WTC11 (cell line): ENCODE measurements at places on chromosomes 5 and 9.

DNA sequence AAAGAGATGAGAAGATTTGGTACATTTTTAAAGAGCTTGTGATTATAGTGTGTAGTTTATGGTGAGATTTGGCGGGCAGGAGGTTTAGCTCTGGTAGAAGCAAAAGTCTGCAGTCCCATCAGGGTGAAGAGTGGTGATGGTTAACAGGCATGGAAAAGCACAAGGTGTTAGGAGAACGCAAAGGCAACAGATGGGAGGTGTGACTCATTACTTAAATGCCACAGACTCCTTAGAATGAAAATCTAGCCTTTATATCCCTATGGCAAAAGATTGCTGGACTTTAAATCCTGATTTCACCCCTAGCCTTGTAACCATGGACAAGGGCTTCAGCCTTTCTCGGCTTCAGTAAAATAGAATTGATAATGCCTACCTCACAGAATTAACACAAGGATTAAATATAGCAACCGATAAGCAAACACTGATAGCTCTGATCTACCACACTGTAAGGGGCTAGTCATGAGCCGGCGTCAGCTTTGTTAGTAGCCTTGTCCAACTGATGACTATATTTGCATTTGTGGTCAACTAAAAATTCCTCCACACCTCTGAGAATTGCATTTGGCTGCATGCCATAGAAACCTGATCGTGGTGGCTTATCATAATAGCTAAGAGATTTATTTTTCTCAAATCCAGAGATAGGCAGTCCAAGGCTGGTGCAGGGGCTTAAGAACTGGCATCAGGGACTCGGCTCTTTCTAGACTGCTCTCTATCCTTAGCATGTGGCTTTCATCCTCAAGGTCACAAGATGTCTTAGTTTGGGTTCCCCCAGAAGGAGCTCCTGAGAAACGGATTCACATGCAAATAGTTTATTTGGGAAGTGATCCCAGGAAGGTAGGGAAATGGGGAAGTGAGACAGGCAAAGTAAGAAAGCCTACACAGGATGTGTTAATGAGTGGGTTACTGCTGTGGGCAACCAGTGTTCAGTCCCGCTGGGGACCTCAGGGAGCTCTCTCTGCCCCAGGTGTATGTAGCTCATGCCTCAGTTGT is 19.6 kb downstream of the MFAP3 start:
- DNase-seq, result no peak

- DNase-seq, result no peak
Measured at GRCh38 chr5:9365512-9365911, 180.4 kb downstream of the SEMA5A start.

DNA sequence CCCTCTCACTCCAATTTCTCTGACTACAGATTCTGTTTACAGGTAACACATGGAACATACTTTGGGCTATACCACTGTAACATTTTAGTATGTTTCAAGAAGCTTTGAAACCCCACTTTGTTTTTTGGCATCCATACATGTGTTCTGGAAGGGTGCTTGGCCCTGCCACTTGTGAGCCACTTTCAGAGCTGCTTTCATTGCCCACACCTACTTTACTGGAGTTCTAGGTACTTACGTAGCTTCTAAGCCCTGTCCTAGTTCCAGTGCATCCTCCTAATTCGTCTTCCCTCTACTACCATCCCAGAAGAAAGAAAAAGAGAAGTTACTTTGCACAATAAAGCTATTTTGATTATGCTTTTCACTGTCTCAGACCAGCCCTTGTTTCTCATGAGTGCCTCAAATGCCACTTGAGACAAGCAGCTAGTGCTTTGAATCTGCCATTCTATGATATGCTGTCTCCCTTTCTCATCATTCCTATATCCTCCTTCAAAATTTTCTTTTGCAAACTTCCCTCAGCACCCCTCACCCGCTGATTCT is 26.5 kb upstream of the C5orf47 start:
- no peak for DNase-seq

- no peak for DNase-seq
Measured at GRCh38 chr5:98940581-98940980, 11.8 kb upstream of the CHD1 start.

GRCh38 chr5:91366551-91366950 is 16.6 kb downstream of the ARRDC3 start:
- DNase-seq, result no peak

DNA sequence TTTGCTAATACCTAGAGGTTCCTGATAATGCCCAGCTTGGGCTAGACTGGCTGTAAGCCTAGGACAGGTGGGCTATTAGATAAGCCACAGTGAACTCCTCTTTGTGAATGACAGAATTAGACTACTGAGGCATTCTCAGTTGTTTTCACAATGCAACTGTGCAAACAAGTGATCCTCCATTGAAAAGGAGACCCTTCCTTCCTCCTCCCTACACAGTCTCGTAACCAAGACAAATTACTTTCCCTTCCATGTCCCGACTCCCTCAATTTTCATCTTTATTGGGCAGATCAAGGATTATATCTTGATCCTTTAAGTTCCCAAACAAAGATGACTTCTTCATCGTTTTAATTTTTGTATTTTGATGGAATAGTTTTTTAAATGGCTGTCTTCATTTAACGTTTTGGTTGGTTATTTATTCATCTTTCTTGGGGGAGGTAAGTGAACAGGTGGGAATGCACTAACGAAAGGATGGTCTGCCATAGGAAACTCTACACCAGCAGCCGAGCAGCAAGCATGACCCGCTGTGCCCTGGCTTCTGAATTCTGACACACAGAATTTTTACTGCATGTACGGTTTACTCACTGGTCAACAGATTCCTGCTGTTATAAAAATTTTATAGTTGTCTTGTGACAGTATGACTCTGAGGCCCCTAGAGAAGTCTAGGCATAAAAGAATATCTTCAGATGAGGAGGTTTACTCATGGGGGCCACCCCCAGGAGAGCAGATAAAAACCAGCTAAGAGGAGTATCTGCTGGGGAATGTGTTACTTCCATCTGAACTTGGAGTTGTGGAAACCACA is 137.5 kb upstream of the TUT7 start:
- DNase-seq, result no peak

DNA sequence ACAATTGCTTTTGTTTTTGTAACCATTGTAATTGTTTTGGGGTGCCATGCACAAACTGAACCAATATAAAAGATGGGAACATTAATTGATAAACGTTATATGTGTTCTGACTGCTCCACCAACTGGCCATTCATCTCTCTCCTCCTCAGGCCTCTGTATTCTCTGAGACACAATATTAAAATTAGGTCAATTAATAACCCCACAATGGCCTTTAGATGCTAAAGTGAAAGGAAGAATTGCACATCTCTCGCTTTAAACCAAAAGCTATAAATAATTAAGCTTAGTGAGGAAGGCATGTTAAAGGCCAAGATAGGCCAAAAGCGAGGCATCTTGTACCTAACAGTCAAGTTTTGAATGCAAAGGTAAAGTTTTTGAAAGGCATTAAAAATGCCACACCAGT is 448.4 kb upstream of the ITGA1 start:
- no peak for DNase-seq

- DNase-seq, result no peak
Measured at GRCh38 chr5:78003919-78004318, 227.8 kb upstream of the TBCA start.

GRCh38 chr9:132757016-132757415 is 86.8 kb downstream of the GTF3C4 start:
- no peak for DNase-seq

DNA sequence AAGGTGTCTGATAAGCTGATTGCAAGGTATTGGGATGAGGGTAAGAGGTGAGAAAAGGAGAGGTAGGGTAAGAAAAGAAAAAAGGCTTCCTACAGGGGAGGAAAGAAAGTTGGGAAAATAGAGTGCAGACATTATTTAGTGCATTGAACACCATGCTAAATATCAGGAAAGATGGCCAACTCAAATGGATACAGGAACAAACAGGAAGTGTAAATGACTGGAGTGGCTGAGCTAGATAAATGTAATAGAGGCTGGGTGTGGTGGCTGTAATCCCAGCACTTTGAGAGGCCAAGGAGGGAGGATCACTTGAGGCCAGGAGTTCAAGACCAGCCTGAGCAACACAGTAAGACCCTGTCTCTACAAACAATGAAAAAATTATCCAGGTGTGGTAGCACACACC is 32.2 kb downstream of the OTP start:
- no peak for DNase-seq

DNA sequence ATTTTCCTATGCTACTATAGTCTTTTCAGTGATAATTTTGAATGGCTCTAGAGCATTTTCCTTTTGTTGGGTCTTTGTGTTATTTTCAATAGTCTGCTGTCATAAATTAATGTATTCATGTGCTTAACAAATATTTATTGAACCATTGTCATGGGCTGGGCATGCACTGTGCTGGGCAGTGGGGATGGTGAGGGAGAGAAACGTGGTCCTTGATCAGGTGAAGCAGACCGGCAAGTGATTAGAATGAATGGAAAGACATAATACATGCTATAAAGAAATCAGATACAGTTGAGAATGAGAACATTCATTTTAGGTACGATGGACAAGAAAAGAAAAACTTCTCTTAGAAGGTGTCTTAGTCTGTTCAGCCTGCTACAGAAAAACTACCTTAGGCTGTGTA is 66.1 kb downstream of the KIF4B start:
- no peak for DNase-seq

GRCh38 chr5:39426746-39427105 is 1.9 kb upstream of the DAB2 start:
- DNase-seq, result no peak

DNA sequence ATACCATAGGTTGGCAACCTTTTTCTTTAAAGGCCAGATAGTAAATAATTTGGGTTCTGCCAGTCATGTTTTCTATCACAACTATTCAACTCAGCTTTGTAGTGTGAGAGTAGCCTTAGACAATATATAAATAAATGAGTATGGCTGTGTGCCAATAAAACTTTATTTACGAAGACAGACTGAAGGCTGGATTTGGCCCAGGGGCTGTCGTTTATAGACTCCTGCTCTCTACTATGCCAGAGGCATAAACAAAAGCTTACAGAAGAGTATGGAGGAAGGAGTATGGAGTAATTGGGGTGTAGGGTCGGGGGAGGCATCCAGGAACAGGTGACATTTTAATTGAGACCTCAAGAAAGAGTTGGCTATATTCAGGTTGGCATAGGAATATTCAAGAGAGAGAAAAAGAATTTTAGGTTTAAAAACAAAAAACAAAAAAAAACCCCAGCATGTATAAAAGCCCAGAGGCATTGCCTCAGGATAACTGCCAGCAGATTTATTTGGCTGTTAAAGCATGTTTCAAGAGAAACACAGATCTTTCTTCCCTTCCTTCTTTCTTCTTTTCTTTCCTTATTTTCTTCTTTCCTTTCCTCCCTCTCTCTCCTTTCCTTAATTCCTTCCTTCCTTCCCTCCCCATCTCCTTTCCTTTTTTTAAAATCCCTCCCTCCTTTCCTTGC is 39.9 kb downstream of the SLIT3 start:
- no peak for DNase-seq

GRCh38 chr9:134569626-134570025 is 72.0 kb upstream of the COL5A1 start:
- DNase-seq, result no peak

- DNase-seq, result no peak
Measured at GRCh38 chr5:136114414-136115125, 18.1 kb upstream of the SMAD5 start.

- no peak for DNase-seq
Measured at GRCh38 chr9:110995420-110996340, 42.6 kb downstream of the LPAR1 start.

GRCh38 chr5:140360681-140361479 is 886 bp downstream of the SLC4A9 start:
- DNase-seq, result no peak

- no peak for DNase-seq
Measured at GRCh38 chr9:34507556-34507955, 15.2 kb downstream of the ENHO start.

GRCh38 chr5:71836559-71837112 is 117.6 kb downstream of the CARTPT start:
- DNase-seq, result no peak

GRCh38 chr9:72996114-72996513 is 43.3 kb upstream of the ALDH1A1 start:
- no peak for DNase-seq

GRCh38 chr5:52799358-52799982 is 11.8 kb downstream of the ITGA1 start:
- DNase-seq, result peak; percentile 50

GRCh38 chr5:153969563-153969895 is 69.2 kb downstream of the FAM114A2 start:
- no peak for DNase-seq

- DNase-seq, result no peak
Measured at GRCh38 chr5:62922191-62922590, 343.6 kb downstream of the LRRC70 start.

DNA sequence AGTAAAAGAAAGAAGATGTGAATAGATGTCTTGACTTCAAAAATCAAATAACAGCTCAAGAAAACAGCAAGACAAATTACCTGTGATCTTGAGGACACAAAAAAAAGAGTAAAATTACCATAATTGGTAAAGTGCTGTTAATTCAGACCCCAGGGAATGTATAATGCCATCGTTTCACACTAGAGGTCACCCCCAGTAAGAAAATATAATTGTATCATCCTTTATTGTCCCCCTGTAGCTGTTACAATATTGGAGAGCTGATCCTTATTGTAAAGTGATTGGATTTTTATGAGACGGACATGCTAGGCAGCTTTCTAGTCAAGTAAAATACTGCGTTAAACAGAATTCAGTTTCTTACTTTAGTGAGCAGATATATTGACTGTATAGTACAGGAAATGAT is 377.0 kb downstream of the TLE1 start:
- no peak for DNase-seq

DNA sequence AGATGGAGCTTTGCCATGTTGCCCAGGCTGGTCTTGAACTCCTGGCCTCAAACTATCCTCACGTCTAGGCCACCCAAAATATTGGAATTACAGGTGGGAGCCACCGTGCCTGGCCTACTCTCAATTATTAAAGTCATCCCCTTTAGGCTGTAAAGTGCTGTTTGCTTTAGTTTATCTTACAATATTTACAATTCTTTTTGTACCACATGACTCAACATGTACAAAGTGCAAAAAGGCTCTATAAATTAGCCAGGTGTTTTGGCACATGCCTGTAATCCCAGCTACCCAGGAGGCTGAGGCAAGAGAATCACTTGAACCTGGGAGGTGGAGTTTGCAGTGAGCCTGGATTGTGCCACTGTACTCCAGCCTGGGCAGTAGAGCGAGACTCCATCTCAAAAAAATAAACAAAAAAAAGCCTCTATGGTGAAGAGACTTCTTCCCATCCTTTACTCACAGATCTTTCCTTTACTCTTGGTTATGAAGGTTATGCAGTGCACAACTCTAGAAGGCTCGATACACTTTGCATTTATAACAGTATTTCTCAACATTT is 28.5 kb upstream of the MLLT3 start:
- DNase-seq, result no peak
